ENCODE measurements at places on chromosomes 16 and 17.

DNA sequence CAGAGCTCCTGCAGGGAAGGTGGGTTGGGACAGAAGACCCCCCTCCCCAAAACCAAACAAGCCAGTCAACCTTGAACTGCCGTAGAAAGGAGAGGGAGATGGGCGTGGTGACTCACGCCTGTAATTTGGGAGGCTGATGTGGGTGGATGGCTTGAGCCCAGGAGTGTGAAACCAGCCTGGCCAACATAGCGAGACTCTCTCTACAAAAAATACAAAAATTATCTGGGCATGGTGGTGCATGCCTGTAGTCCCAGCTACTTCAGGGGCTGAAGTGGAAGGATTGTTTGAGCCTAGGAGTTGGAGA is 42.1 kb downstream of the NT5M start:
- DNase-seq, result no peak

- peak; percentile 19 for DNase-seq
Measured at GRCh38 chr17:78484271-78485246, 92.6 kb downstream of the DNAH17 start.

- DNase-seq, result no peak
Measured at GRCh38 chr16:84600343-84601229, 17.3 kb downstream of the COTL1 start.

GRCh38 chr17:54982399-54982798 is 13.8 kb downstream of the STXBP4 start:
- no peak for DNase-seq

DNA sequence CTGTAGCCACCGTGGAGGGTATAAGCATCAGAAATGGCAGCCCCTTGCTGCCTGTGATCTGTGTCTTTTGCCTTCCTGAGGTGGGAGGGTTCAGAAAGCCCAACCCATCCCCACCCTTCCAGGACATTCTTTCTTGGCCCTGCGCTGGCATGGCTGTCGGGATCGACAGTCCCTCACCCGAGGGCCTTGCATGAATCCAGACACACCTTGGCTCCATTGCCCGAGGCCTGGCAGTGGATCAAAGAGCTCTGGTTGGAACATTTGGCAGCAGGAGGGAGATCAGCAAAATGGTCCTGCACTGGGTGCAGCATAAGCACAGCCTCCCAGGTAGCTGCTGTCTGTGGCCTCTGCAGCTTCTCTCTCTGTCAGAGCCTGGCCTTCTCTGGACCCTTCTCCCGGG is 246.6 kb upstream of the MAF start:
- no peak for DNase-seq

DNA sequence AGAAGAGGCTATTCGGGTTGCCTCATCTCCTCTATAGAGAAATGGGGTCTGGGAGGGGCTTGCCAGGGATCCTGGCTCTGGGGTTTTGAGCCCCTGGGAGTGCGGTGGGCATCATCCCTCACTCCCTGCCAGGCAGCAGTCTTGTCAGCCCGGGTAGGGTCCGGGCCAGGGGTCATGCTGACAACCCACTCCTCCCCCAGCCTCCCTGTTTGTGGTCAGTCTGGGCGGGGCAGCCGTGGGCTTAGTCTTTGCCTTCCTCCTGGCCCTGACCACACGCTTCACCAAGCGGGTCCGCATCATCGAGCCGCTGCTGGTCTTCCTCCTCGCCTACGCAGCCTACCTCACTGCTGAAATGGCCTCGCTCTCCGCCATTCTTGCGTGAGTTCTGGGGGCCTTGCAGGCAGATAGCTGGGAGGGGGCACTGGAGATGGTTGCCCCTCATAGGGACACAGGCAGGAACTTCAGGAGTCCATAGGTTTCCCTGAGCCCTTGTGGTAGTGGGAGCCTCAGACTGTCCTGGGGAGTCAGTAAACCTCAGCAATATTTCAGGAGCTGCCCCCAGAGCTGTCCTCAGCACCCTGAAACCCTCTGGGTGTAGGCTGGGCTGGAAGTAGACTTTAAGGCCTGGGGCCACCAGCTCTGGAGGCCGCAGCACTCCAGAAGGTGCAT is 6.9 kb downstream of the SLC9A5 start:
- no peak for DNase-seq

DNA sequence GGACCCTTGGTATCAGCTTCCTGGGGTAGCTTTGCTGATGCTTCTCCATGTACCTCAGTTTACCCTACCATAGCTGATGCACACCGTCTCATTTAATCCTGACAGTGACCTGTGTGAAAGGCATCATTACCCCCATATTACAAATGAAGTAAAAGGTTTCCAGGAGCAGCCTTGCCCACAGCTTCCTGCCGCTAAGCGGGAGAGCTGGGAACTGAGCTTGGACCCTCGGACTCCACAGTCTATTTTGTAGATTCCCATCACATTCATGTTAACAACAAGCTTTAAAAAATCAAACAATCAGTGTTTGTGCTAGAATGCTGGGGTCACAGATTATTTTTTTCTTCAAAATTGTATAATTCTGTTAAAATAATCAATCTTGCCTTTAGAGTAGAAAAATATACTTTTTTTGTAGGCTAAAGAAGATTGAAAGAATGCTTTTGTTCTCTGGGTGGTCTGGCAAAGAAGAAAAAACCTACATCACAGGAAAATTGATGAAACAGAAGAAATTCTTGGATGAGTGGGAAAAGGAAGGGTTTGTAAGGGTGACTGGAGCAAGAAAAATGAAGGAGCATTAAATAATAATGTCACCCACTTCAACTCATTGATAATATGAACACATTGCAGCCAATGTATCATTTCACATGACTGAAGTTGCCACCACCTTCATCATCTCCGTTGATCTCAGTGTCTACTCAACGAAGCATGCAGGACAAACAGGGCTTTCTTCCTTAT is 9.5 kb upstream of the USP10 start:
- no peak for DNase-seq

DNA sequence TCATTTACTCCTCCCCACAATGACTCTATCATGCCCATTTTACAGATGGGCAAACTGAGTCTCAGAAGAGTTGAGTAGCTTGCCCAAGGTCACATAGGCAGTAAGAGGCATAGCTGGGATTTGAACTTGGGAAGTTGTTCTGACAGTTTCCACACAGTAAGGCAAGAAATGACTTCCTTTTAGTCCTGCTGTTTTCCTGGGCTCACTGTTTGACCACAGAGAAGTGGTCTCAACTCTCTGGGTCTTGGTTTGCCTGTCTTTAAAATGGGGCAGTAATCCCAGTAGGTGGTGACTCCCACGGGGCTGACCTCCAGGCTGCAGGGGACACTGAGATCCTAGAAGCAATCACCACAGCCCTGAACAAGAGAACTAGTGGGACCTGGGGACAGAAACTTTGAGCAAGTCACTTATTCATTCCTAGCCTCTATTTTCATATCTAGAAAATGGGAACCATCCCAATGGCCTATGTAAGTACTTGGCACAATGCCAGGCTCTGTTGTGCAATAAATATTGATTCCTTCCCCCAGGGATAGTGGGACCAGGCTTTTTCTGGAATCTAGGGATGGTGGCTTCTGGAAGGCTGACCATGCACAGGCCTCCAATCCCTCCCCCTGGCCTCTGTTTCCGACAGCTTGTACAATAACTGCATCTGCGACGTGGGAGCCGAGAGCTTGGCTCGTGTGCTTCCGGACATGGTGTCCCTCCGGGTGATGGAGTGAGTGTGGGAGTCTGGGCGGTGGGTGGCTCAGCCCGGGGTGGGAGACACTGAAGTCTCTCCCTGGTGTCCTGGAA is 20.5 kb downstream of the DEXI start:
- peak; percentile 25 for DNase-seq

GRCh38 chr17:81898029-81898866 is 3.8 kb upstream of the NPB start:
- peak; percentile 89 for DNase-seq

DNA sequence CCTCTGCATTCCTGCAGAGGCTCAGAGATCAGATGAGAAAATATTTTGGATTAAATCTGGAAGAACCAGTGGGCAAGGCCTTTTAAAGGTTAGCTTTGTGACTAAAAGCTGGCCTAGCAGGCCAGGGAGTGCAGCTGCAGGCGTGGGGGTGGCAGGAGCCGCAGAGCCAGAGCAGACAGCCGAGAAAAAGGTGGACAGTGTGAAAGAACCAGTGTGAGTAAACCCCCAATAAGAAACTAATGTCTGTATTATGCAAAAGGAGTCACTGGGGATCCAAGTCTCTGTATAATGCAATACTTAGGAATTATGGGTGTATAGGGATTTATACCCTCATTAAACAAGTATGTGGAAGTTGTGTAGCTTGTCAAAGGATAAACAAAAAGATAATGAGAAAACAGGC is 21.4 kb upstream of the SPACA3 start:
- peak; percentile 88 for DNase-seq

GRCh38 chr16:86477642-86478041 is 32.7 kb upstream of the FOXF1 start:
- peak; percentile 22 for DNase-seq

- no peak for DNase-seq
Measured at GRCh38 chr17:30368912-30369720, 9.6 kb upstream of the CPD start.

DNA sequence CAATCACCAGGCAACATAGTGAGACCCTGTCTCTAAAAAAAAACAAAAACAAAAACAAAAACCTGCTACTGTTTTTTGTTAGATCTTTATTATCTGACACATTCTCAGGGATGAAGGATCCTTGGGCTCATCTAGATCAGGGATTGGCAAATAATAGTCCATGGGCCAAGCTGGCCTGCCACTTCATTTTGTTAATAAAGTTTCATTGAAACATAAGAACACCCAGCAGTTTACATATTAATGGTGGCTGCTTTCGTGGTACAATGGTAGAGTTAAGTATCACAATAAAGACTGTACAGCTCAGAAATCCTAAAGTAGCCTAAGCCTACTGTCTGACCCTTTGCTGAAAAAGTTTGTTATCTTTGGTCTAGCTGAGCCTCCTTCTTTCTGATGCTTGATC is 32.9 kb upstream of the CLEC18A start:
- DNase-seq, result peak; percentile 28

GRCh38 chr17:72390675-72391508 is 270.1 kb downstream of the SOX9 start:
- no peak for DNase-seq

DNA sequence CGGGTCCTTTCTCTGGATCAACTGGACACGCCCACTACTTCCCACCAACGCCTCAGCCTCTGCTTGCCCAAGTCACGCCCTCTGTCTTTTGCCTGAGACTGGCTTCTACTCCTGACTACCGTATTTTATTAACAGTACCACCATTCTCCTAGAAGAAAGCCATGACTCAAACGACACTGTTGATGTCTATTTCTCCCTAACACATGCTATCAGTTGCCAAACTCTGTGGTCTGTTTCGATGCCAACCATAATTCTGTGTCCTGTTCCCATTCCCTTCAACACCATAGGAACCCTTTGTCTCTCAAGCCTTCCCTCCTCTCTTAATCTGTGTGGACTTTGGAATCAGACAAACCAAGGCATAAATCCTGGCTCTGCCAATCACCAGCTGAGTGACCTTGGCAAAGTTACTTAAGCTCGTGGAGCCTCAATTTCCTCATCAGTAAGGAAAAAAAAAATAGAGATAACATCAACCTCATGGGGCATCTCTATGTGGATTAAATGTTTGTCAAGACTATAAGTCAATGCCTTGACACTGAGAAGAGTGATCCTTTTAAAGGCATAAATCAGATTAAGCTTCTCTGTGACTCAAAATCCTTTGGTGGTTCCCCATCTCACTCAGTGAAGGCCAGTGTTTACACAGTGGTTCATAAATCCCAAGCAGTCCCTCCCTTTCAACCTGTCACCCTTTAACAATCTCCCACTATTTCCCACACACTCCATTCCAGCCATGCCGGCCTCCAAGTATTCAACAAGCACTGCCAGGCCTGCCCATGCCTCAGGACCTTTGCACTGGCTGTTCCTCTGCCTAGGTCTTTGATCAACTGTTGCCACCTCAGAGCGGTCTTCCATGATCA is 45.6 kb downstream of the ERN1 start:
- peak; percentile 67 for DNase-seq

DNA sequence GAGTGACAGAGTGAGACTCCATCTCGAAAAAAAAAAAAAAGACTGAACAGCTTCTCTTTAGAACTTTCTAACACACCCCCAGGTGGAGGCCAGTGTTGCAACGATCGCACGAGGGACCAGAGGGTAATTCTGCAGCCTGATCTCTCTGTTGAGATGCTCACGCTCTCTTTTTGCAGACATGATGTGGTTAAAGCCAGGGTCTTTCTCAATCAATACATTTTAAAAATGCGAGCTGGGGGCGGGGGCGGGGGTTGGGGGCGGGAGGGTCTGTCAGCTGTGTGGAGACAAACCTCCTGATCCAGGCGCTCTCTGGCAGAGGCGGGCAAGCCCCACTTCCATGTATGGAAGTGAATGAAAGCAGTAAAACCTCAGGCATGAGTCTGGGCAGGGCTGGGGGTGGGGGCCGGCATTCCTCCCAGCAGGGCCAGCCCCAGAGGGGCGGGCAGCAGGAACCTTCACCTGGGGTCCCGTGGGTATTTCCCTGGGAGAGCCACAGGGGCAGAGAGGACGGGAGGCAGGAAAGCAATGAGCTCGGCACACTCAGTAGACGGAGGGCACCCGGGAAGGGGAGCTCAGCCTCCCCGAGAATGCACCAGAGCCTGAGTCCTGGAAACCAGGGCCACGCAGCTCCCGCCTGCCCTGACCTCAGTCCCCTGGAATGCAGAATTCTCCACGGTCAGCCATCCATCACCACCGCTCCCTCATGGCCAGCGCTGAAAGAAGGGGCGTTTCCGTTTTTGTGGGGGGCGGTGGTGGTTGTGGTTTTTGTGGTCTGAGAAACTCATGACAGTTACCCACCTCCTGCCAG is 28.0 kb downstream of the NXN start:
- DNase-seq, result peak; percentile 93

- DNase-seq, result no peak
Measured at GRCh38 chr17:46788796-46789195, 29.7 kb downstream of the WNT3 start.

GRCh38 chr17:78793968-78794367 is 11.9 kb upstream of the CYTH1 start:
- no peak for DNase-seq

- DNase-seq, result no peak
Measured at GRCh38 chr17:6749519-6749918, 6.3 kb upstream of the XAF1 start.

All from AG10803 (cell line).